ENCODE measurements at places on chromosomes 5 and 9.

- H3K4me3 ChIP-seq = no peak overlapping the region
- no peaks in the 10 kb centered on the region for H3K27me3 ChIP-seq
- H3K27ac ChIP-seq = no peak overlapping the region
- DNase-seq = no peak
- no peaks in the 10 kb centered on the region for H3K4me1 ChIP-seq
- H3K36me3 ChIP-seq = no peaks in the 10 kb centered on the region
These were observed 197.0 kb downstream of the TRPM3 start for GRCh38 chr9:70924380-70924779.

DNA sequence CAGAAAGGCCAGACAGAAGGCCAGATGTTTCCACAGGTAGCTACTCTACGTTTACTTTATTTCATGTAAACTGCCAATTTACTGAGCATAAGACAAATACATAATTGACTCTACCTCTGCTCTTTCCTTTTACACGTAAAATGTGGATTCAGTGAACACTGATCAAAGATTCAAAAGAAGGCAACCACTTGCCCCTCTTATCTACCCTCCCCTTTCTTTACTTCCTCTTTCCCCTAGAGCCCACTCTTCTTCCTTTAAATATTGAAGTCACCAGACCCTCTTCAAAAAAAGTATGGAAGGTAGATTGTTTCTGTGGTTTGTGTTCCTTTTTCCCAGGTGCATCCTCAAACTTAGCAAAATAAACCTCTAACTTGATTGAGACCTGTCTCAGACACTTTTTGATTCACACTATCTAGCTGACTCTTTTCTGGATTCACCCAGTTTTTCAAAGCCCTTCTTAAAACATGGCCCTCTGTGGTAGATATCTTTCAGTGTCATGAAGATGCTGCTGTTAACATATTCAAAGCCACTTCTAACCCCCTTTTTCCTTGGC, 6.7 kb downstream of the FAM114A2 start:
- H3K4me3 ChIP-seq = no peak overlapping the region
- no peaks in the 10 kb centered on the region for H3K27me3 ChIP-seq
- H3K36me3 ChIP-seq = peaks cover 10% of the 10 kb centered on the region
- peaks cover 9% of the 10 kb centered on the region for H3K4me1 ChIP-seq
- H3K27ac ChIP-seq = peak overlapping the region; percentile 15

- H3K27ac ChIP-seq = no peak overlapping the region
- H3K36me3 ChIP-seq = no peaks in the 10 kb centered on the region
- H3K27me3 ChIP-seq = peaks cover 50% of the 10 kb centered on the region
- no peak for DNase-seq
- no peak overlapping the region for H3K4me3 ChIP-seq
- H3K4me1 ChIP-seq = peaks cover 6% of the 10 kb centered on the region
These were observed 2.4 kb upstream of the DAB2 start for GRCh38 chr5:39427229-39427628.

DNA sequence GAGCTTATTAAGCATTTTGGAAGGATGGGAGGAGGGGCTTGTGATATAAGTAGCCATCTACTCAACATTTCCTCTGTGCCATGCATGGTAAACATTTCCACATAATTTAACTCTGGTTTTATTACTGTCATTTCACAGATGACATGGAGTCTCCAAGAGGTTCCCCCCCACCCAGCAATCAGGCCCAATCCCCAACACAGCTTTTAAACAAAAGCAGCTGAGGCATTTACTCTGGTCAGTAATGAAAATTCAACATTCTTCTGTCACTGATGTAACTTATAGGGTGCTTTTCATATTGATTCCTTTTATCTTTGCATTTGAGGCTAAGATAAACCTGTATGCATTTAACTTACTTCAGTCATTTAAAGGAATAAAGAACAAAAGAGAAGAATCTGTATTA, 128.1 kb downstream of the COL23A1 start:
- H3K4me3 ChIP-seq = no peak overlapping the region
- H3K4me1 ChIP-seq = no peaks in the 10 kb centered on the region
- no peak overlapping the region for H3K27ac ChIP-seq
- H3K27me3 ChIP-seq = peaks cover 18% of the 10 kb centered on the region
- DNase-seq = no peak

- H3K4me1 ChIP-seq = peaks cover 58% of the 10 kb centered on the region
- H3K4me3 ChIP-seq = peak overlapping the region; percentile 48
- H3K36me3 ChIP-seq = peaks cover 8% of the 10 kb centered on the region
- H3K27me3 ChIP-seq = no peaks in the 10 kb centered on the region
- peak; percentile 75 for DNase-seq
These were observed 13.7 kb downstream of the GLRX start for GRCh38 chr5:95808686-95809413.

DNA sequence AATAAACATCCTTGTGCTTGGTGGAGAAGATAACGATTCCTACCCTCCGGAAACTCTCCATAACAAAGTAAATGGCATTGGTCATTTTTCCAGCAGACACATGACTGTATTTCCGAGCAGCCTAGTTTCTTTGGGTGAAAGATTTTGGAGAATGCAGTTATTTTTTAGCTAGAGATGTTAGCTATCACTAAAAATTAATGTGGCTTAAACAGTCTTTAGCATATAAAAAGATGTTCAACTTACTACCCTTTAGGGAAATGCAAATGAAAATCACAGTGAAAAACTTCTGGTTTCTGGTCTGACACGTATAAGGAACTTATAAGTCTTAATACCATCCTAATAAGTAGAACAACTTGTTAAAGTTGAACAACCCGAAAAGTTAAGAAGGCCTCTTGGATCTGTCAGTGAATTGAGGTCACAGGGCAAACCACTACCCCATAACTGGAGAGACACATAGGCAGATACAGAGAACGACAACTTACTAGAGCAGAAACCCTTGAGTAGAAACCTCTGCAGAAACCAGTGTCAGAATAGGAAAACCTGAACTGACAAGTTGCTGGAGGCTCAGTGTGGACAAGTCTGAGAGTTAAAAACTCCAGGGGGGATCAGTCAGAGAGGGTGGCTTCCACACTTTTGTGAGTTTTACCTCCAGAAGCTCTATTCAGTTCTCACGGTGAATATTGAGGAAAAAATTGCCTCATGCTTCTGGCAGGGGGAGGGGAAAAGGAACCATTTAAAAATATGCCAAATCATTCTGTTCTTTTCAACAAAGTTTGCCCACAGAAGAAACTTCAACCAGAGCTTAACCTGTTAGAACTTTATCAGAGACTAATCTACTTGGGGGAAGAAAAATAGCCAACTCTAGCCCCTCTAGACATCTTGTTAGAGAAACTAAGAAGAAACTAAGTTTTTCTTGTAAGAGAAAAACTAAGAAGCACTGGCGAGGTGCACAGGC, 325.2 kb upstream of the RPS23 start:
- no peak for DNase-seq
- no peaks in the 10 kb centered on the region for H3K4me1 ChIP-seq
- no peak overlapping the region for H3K27ac ChIP-seq
- H3K27me3 ChIP-seq = no peaks in the 10 kb centered on the region

- no peak for DNase-seq
- peaks cover 10% of the 10 kb centered on the region for H3K4me1 ChIP-seq
- peaks cover 2% of the 10 kb centered on the region for H3K36me3 ChIP-seq
- no peak overlapping the region for H3K27ac ChIP-seq
- H3K27me3 ChIP-seq = no peaks in the 10 kb centered on the region
These were observed 245.2 kb downstream of the EFNA5 start for GRCh38 chr5:107425541-107426031.

- peaks cover 55% of the 10 kb centered on the region for H3K27me3 ChIP-seq
- H3K36me3 ChIP-seq = no peaks in the 10 kb centered on the region
- no peak overlapping the region for H3K4me3 ChIP-seq
- H3K4me1 ChIP-seq = no peaks in the 10 kb centered on the region
These were observed 9.1 kb upstream of the EXOC3 start for GRCh38 chr5:433836-434235.

Measured in central memory CD8-positive, alpha-beta T cell (primary cell).